T-helper 2 cell (primary cell): ENCODE measurements at places on chromosomes 5 and 9.

DNA sequence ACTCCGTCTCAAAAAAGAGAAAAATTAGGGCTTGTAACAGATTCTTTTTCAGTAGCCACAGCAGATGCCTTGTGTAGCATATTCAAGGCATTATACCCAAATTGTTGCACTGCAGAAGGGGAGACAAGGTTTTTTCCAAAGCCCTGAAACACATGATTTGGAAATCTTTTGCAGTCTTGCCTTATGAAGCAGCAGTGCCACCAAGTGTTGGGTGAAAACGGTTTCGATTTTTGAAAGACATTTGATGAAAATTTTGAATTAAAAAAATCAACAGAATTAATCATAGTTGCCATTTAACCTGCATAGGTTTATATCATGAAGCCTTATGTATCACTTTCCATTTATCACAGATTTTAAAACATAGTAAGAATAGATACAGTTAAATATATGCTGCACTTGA is 479.5 kb downstream of the TAF11L14 start:
- no peak for DNase-seq

DNA sequence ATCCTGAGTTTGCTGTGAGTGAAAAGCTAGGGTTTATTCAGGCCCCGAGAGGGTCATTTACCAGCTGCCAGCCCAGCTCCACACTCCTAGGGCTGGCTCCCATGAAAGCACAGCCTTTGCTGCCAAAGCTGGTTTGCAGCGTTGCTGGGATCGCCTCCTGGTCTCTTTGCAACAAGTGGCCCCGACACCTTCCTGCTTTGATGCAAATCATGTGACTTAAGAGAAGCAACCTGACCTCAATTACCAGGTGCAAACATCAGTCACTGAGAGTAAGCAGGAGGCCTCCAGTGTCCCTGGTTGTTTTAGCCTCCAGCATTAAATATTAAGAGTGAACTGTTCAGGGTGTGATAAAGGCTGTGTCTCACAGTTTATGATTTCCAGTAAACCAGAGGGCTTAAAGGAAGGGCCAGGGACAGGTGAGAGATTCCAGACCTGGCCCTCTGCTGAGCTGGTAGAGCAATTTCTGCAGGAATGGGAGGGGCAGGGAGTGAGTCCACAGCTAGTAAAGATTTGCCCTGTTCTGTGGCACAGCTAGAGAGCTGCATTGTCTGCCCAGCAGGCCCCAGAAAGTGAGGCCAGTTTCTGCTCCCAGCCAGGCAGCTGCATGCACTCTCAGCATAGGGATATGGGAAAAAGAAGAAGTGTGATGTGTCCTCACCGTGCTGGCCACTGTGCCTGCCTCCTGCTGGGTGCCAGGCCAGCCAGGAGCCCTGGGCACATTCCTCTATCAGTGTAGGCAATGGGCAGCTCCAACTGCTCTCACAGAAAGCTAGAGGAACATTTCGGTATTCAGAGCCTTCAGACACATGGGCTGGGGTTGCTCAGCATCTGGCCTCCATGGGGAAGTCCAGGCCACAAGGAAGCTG is 58.0 kb downstream of the SLC22A5 start:
- DNase-seq, result peak; percentile 47

- no peak for DNase-seq
These were observed 340.2 kb downstream of the SLCO4C1 start for GRCh38 chr5:101955891-101956290.

DNA sequence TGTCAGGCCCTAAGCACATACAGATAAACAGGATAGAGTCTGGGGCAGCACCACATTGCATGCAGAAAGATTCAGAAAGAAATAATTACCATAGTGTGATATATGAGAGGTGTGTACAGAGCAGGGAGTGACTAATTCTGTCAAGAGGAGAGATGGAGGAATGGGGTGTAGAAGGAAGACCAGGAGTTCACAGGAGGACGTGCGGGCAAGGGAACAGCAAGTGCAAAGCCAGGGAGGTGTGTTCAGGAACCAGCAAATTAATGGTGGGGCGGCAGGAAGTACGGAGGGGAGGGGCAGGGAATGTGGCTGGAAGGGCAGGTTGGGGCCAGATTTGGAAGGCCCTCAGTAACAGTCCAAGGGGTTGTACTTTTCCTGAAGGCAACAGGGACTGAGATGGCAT is 17.4 kb downstream of the EGR1 start:
- DNase-seq, result no peak

DNA sequence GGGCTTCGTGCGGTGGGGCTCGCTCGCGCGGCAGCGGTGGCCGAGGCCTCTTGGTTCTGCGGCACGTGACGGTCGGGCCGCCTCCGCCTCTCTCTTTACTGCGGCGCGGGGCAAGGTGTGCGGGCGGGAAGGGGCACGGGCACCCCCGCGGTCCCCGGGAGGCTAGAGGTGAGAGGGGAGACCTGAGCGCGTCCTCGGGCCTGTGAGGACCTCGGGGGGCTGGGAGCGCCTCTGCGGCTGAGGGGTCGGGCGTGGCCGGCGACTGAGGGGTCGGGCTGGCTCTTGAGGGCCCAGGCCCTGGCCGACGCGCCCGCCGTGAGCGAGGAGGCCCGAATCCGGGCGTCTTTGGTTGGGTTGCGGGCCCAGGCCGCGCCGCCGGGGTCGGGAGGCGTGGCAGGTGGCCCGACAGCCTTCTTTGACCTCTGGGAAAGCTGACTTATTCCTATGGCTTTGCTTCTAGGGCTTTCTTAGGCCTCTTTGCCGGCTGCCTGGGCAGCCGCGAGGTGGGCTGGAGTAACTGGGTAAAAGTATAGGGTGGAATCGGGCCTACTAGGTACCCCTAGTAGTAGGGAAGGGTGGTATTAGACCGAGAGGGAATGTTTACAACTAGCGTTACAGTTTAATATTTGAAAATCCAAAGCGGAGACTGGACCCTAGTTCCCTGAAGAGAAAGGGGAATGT is at the start of gene CANX:
TSS of gene CANX (plus strand) at position 33 of the 681 bp plus-strand sequence. CDS start 6,715 bp downstream, outside the sequence.
- no peak for DNase-seq
